ENCODE measurements at places on chromosomes 3 and 15.
A peak's percentile ranks its signal among the peaks of the same experiment; 100 is the strongest.

DNA sequence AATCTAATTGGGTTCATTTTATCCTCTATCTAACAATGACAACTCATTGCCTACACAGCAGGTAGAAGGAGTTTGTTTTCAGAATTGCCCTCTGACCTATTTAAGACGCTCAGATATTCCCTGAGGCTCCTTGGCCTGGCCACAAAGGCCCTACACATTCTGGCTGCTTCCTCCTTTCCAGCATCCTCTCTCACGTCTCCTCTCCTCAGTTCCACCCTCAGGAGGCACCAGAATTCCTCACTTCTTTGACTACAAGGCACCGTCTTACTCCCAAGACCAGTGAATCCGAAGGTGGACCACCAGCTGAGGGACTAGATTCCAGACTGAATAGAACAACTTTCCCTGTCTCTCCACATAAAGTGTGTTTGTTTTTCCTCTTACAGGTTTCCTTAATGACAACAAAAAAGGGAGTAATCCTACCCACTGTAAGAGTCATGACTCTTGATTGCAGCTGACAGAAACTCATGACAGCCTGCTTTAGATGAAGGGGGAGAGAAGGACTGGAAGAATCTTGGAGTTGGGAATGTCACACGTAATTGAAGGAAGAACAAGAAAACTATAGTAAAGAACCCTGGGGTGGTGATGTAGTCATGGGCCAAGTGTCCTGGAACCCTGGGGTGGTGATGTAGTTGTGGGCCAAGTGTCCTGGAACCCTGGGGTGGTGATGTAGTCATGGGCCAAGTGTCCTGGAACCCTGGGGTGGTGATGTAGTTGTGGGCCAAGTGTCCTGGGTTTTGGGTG lies 22.0 kb upstream of the MUC20 start:
- DNase-seq: no peak

DNA sequence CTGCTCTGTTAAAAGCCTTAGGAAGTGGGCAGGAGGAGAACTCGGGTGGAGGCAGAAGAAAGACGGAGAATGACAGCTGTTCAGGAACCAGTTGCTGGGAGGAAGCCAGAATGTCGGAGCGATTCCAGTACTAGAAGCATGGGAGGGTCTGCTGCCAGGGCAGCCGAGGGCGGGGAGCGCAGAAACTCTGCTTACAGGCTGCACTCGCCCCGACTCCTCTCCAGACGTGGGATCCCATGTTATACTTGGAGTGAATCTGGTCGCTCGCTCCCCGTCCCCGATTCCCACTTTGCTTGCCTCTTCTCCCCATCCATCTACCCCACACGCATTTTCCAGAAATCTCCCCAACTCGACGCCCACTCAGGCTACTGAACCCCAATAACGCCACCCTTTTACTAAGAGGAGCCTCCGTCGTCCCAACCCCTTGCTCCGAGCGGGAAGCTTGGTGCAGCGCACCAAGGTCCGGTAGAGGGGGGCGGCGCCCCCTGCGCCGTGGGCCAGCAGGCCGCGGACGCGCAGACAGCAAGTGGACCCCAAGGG lies 665 bp downstream of the GATM start:
- DNase-seq: no peak

DNA sequence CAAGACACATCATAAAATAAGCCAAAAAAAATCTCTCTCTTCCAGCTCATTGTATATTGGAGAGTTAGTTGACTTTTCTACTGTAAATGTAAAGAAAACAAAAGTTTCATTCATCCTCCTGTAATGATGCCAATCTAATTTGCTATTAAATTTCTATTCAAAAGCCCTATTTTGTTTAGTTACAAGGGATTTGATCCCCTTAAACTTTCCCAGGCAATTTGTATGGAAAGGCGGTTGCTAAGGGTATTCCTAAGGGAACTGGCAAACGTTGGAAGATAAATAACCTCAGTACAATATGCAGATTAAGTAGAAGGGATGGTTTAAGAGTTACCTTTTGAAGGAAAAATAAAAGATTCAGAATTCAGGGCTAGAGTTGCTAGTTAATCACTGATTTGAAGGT lies 352.7 kb downstream of the TIGIT start:
- no peak for DNase-seq

DNA sequence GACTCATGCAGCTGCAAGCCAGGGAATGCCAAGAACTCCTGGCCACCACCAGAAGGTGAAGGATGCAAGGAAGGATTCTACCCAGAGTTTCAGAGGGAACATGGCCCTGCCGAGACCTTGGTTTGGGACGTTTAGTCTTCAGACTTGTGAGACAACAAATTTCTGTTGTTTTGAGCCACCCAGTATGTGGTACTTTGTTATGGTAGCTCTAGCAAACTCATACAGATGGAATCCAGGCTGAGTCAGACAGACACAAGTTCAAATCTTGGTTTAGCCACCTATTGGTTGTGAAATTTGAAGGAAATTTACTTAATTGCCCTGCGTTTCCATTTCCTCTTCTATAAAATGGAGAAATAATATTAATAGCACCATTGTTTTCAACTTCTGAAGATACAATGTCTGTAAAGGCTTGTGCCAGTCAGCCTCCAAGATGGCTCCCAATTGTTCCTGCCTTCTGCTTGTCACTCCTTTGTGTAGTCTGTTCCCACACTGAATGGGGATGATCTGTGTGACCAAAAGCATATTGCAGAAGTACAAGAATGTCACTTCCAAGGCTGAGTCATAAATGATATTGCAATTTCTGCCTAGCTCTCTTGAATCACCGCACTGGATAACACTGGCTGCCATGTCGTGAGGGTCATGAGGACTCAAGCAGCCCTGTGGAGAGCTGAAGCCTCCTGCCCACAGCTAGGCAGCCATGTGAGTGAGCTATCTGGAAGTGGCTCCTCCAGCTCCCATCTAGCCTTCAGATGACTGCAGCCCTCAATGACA lies 223.5 kb upstream of the PROK2 start:
- DNase-seq: peak; percentile 43

- DNase-seq: no peak
Observed at GRCh38 chr15:90981681-90982080, 12.7 kb downstream of the PRC1 start.

GRCh38 chr15:41621200-41622193 lies 38.7 kb upstream of the MGA start:
- peak; percentile 44 for DNase-seq

- DNase-seq: no peak
Observed at GRCh38 chr3:13615019-13615528, 66.1 kb downstream of the FBLN2 start.

DNA sequence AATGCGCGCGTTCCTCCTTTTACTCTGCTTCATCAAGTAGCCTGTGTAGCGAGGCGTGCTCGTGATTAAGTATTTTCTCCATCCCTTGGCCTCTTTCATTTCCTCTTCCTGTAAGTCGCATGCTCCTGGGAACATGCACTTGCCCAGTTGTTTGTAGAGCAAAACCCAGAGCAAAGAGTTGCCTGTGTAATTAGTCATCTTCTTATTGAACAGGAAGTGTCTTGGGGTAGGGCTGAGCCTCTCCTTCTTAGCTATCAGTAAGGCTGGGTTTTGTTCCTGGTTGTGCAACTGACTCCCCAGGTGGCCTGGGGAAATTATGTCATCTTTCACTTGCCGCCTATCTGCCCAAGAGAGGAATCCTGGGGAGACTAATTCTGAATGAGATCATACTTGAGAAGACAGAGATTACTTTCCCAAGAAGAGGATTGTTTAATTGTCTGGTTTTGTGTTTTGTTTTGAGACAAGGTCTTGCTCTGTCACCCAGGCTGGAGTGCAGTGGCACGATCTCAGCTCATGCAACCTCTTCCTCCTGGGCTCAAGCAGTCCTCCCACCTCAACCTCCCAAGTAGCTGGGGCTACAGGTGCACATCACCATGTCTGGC lies 14.9 kb downstream of the LIPH start:
- peak; percentile 55 for DNase-seq

GRCh38 chr15:58875343-58875742 lies 58.1 kb downstream of the SLTM start:
- DNase-seq: no peak

- DNase-seq: no peak
Observed at GRCh38 chr3:156518726-156519125, 36.2 kb downstream of the SSR3 start.

DNA sequence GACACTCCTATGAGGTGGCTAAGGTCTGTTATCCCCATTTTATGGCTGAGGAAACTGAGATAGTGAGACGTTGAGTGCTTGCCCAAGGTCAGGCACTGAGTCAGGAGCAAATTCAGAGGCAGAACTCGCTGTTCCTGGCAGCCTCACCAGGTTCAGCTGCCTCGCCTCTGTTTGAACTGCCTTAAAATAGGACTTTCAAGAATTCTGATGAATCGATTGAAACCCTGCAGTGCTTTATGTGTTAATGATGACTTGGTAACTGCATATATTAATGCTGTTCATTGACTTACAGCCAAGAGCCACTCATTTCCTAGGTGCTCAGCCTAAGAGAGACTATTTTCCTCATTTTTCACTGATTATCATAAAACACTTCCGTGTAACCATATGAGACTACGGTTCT lies 79.5 kb upstream of the BHLHE40 start:
- no peak for DNase-seq

DNA sequence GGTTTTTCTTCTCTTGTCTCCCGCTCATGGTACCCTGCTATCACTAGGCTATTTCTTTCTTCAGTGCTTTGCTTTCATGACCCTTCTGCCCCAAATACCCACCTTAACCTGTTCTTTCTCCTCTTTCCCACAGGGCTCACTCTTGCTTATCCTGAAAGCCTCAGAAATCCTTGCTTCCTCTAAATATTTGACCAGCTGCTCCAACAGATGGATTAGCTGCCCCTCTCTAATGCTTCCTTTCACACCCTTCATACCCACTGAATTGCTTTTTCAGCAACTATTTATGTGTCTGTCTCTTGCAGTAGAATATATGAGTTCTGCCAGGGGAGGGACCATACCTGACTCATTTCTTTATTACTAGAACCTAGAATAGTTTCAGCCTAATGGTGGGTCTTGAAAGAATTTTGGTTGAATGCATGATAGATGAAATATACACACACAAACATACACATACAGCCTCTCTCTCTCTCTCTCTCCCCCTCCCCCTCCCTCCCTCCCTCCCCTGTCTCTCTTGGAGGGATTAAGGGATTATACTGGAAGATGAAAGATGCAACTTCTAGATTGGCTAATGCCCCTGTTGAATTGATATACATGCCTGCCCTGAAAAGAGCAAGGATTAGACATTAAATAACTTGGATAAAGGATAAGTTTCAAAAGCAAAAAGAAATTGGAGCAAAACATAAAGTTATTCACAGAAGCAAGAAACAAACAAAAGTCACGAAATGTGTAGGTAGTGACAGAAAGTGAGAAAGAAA lies 95.0 kb upstream of the GADL1 start:
- DNase-seq: no peak

DNA sequence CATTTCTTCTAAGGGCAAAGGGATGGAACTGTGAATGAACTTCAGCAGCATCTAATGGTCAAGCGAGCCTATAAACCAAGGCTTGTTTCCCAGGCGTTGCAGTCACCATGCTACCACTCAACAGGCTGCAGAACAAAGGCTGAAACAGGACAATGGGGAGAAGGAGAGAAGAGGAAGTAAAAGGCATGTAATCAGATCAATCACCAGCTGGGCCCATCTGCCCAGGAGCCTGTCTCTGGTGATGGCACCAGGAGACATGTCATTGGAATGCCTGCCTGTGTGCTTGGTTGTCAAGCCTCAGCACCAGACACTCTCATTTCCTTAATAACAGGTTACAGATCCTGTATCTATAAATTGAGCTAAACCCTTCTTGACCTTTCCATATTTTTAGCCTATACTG lies 81.7 kb upstream of the UMPS start:
- DNase-seq: no peak

DNA sequence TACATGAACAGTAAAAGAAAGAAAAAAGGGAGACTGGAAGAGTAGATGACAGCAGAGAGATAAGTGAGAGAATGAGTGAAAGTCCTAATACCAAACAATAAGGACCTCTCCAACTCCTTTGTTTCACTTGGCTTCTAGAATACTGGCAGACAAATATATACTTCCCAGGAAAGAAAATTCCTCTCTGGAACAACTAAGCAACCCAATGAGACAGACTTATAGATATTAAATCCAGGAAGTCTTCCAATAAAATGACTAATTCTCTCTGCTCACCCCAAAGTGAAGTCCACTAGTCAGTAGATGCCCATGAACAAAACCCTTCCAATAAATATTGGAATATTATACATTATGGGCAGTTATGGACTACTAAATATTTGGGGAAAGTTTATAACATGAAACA lies 114.2 kb downstream of the NEDD4 start:
- DNase-seq: no peak
